Fibroblast of gingiva (primary cell): ENCODE measurements at places on chromosomes 6 and 20.

GRCh38 chr6:41092421-41093140 is 19.8 kb downstream of the NFYA start:
- DNase-seq, result peak; percentile 18

- no peak for DNase-seq
Observed at GRCh38 chr6:150314230-150315188, 54.3 kb upstream of the IYD start.

DNA sequence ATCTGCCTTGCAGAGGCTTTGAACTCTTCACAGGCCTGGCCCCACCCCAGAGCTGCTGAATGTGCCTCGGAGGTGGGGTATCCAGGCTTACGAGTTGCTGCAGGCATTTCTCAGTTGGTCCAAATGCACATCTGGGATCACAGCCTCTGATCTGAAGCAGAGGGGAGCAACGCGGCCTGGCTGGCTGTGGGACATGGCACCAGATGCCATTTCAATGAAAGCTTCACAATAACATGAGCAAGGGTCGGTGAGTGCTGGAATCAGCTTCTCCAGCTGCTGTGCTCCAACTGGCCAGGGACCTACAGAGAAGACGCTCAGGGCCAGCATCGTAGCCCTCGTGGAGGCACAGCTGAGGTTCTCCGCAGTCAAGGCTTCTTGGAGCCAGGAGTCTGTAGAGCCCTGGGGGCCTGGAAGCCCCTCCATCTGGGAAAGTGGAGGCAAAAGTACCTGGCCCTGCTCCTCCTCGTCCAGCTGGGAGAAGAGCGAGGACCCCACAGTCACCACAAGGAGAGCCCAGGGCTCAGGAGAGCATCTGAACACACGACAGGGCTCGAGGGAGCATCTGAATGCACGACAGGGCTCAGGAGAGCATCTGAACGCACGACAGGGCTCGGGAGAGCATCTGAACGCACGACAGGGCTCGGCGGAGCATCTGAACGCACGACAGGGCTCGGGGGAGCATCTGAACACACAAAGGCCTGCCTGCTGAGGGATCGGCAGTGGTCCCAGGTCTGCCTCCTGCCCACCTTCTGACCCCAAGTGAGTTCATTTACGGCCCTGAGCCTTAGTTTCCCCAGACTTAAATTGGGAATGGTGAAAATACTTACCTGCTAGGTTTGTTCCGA is 165.2 kb downstream of the DLL1 start:
- no peak for DNase-seq

GRCh38 chr20:47515843-47516242 is 14.2 kb downstream of the NCOA3 start:
- no peak for DNase-seq

- DNase-seq, result no peak
Observed at GRCh38 chr20:19501476-19502115, 256.5 kb upstream of the RIN2 start.

GRCh38 chr6:70241991-70242420 is 60.9 kb downstream of the COL9A1 start:
- DNase-seq, result no peak

GRCh38 chr6:89138173-89138572 is 7.7 kb upstream of the PM20D2 start:
- no peak for DNase-seq
